Posterior cingulate gyrus (tissue), 11 donors: ENCODE measurements at places on chromosomes 3 and 15.

DNA sequence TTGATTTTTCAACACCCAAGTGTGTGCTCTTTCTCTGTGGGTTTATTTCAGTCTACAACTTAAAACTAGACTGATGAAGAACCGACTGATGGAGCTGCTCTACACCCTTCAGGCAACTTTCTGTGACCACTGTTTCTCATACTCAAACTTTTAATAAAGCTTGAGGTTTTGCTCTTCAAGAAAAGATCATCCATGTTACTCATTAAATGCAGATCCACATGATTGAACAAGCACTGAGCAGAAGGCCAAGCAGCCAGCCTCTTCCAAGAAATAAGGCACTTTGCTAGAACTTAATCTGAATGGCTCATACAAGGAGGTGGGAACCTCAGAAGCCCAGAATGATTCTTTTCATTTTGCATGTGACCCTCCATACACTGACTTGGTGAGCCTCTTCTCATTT is 8.7 kb downstream of the SLC27A2 start:
- no peak for DNase-seq

- no peak for DNase-seq
These were observed 82.6 kb downstream of the CEMIP start for GRCh38 chr15:80861731-80862170.

GRCh38 chr3:8968375-8968882 is 5.2 kb upstream of the RAD18 start:
- DNase-seq = no peak

GRCh38 chr3:34012102-34012461 is 213.7 kb downstream of the PDCD6IP start:
- no peak for DNase-seq

DNA sequence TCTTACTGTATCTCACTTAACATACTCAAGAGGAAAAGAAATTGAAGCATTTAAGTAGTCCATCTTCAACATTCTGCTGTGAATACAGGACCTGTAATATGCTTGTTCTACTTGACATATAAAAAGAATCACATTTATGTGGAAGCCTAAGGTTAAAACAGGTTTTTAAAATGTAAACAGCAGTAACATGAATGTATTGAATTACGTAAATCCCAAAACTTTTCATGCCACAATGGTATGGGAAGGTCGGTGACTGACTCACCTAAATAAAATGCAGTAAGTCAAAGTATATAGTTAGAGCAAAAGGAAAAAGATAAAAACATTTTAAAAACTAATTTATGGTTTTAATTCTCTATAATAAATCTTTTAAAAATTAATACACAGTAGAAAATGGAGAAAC is 115.7 kb upstream of the TJP1 start:
- DNase-seq = no peak

- DNase-seq = no peak
These were observed 129.8 kb downstream of the DLG1 start for GRCh38 chr3:197168606-197169005.
